ENCODE measurements at places on chromosomes 2 and 18.

DNA sequence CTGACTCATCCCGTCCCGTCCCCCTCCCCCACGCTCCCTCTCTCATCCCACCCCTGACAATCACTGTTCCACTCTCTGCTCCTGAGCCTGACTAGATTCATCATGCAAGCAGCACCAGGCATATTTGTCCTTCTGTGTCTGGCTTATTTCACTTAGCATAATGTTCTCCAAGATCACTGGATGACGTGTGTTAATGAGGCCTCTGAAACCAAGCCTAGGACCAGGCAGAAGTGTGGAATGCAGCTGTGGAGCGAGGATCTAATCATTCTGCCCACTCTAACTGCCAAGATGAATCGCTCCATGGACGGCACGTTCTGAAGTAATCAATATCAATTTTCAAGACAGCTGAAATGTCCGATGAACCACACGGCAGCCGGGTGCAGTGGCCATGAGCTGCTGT is 122.4 kb upstream of the ZNF236 start:
- no peak for DNase-seq

GRCh38 chr2:213199871-213200270 is 48.5 kb upstream of the IKZF2 start:
- DNase-seq = no peak

DNA sequence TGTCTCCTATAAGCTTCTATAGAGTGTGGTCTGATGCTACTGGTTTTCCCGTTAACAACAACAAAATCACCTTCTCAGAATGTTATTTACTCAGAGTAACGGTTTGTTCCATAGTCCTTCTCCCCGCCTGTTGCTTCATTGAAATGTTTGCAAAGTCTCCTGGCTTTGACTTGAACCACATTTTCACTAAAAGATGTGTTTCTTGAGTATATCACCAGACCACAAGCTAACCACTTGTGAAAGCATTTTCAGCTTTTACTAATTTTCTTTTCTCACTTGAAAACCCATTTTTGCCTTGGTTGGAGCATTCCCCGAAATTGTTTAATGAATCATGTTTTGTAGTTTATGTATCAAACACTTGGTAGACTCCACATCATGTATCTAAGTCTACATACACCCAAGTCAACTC is 121.2 kb downstream of the DPP4 start:
- DNase-seq = no peak

- DNase-seq = no peak
These were observed 138.0 kb downstream of the HAUS1 start for GRCh38 chr18:46242183-46242582.

DNA sequence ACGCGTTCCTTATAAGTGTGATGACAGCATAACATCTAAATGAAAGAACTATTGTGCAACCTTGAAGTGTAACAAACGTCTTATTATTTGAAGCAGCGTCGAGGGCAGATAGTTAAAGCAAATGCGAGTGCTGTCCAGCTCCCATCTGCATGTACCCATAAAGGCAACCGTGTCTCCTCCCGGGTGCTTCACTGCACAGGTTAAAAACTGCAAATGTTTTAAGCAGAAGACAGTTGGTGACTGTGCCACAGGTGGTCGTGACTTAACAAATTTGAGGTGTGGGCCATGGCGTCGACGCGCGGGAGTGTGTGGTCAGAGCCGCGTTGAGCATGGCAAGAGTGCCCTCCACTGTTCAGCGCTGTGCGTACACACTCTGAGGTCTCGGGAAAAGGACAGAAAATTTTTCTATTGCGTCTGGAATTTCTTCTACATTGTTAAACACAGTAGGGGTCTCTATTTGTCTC is 6.4 kb downstream of the SALL3 start:
- peak; percentile 22 for DNase-seq

GRCh38 chr2:19035238-19035637 is 323.2 kb downstream of the OSR1 start:
- no peak for DNase-seq

- DNase-seq = no peak
These were observed 39.3 kb downstream of the AP1S3 start for GRCh38 chr2:223797811-223798721.

GRCh38 chr18:31931163-31931885 is 11.6 kb downstream of the TRAPPC8 start:
- no peak for DNase-seq

DNA sequence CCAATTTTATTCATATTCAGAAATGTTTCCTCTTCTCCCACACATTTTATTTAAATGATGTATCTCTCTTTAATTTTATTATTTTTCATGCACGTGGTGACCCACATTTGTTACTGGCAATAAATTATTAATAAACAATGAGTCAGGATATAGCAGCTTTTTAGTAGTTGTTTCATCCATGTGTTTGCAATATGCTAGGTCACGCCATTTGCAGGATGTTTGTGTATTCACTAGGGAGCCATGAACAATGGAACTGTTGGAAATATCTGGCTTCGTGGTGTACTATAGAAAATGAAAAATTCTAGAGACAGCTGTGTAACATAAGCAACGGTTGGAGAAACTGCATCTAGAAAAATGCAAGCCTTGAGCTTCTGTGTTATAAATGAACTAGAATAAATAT is 176.0 kb upstream of the COL3A1 start:
- no peak for DNase-seq

DNA sequence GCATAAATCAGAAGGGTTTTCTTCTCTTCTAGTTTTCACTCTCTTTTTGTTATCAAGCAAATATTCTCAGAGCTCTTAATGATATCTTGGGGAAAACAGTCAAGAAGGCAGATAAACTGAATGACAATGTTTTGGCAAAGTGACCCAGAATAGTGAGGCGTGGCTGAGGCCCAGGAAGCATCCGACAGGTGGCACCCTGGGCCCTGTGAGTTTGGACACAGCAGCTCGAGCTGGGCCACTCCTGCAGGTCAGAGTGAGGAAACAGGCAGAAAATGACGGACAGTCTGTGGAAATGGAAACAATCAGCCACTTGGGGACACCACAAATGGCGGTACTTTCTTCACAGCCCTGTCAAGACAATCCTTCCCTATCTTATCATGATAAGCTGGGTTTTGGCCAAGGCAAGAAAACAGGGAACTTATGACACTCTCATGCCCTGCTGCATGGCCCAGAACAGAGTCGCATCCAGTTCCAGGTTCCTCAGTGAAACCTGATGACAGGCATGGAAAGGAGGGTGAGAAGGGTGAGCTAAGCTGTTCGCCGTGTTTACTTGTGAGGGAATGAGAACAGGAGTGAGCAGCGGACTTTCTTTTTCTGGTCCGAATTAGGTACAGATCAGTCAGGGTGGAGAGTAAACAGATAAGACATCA is 32.1 kb downstream of the MRPL44 start:
- no peak for DNase-seq

DNA sequence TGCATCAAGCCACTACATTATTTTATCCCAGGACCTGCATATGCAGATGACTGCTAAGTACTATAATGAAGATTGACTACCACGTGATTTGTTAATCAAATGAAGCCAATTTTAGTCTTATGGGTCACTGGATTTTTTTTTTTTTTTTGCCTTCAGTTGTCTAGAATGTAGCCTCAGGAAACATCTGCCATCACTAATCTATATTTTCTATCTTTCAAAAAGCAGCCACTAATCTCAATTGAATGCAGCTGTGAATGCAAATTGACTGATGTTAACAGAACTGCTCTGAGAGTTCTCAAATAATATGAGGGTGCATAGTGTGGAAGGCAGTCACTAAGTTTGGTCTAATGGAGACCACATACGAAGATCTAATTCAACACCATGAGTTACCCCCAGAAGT is 106.3 kb downstream of the ABCA12 start:
- DNase-seq = no peak

- DNase-seq = no peak
These were observed 4.4 kb downstream of the FOSL2 start for GRCh38 chr2:28397043-28397381.

GRCh38 chr18:43534511-43534910 is 257.2 kb upstream of the SYT4 start:
- no peak for DNase-seq

- no peak for DNase-seq
These were observed 32.3 kb downstream of the GPC1 start for GRCh38 chr2:240467659-240468302.

DNA sequence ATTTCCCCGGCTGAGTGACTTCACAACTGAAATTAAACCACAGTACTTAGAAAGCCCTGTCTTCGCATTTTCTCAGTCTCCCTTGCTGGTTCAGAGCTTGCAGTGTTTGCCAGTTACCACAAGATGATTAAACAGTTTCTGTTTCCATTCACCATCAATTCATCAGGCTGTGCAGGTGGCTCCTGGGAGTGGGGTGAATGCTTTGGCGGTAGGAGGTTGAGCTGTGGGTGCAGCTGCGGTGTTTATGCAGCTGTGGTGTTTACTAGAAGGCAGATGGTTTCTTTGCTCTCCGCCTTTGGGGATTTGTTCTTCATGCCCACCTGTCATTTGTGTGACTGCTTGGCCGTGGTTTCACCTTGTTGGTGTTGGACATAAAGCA is 16.1 kb downstream of the ACOXL start:
- peak; percentile 66 for DNase-seq
